Stimulated activated CD8-positive, alpha-beta memory T cell treated with anti-CD3 and anti-CD28 coated beads, Interleukin-7, amount 100 ng/mL, for 4 hours (primary cell): ENCODE measurements at places on chromosomes 3 and 15.

DNA sequence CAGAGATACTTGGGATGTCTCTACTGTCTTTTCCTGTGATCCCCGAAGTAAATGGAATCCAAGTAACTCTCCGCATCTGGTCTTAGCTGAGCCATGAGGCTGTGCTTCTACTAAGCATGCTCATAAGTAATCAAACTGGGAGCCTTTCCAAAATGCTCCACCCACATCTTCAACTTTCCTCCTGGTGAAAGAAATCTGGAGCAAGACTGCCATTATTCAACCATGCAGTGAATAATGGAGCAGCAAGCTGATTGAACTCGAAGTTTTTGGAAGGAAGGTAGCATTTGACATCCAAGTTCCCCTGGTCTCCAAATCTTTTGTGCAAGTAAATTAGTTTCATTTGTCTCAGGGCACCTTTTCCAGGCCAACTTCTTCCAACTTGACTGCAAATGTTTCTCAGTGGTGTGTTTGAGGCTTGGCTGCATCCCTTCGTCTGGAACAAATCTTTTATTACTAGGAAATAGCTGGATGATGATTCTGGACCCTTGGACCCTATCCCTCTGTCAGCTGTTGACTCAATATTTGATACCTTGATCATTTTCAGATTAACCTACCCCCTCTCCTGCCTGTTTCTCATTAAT lies 19.4 kb downstream of the GXYLT2 start:
- no peak for DNase-seq

DNA sequence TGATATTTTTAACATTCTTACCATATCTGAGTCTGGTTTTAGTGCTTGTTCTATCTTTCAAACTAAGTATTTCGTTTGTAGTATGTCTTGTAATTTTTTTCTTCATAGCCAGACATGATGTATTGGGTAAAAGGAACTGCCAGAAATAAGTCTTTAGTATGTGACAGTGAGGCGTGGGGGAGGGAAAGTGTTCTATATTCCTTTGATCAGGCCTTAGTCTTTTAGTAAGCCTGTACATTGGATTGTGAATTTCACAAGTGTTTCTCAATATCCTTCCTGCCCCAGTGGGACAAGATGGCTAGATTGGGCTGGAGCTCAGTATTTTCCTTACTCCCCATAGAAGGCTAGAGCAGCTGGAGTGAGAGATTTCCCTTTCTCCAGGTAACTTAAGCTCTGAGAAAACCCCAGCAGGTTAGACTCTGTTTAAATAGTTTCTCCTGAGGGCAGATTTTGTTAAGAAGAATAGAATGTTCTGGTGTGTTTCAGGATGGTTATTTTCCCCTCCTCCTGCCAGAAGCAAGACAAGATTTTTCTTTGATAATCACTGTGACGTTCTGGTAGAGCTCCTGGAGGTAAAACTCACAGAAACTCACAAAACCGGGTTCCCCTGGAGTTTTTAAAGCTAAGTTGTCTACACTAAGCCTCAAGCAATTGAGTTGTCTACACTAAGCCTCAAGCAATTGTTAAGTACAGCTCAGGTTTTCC lies 140.7 kb upstream of the ARPP21 start:
- DNase-seq = no peak

DNA sequence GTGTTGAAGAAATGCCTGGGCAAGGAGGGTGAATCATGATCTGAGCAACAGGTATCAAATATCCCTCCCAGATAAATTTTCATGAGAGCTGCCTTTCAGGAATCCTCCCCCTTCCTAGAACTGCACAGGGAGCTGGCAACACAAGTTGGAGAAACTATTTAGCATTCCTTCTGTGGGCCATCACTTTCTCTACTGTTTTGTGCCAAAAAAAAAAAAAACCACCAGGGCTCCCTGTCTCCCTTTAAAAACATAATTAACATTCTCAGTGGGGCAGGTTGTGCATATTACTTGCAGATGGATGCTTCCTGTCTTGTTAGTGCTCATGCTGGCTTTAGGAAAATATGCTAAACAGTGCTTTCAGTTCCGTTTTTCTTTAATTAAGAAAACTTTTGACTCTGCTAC lies 234.9 kb upstream of the LMCD1 start:
- DNase-seq = no peak

GRCh38 chr15:74786551-74787165 lies 4.8 kb downstream of the CSK start:
- DNase-seq = no peak

- no peak for DNase-seq
These were observed 161.0 kb upstream of the HES1 start for GRCh38 chr3:193974671-193975535.
